ENCODE measurements at places on chromosomes 11 and 22.

- no peak for DNase-seq
Measured at GRCh38 chr22:44423556-44424358, 74.3 kb downstream of the RTL6 start.

DNA sequence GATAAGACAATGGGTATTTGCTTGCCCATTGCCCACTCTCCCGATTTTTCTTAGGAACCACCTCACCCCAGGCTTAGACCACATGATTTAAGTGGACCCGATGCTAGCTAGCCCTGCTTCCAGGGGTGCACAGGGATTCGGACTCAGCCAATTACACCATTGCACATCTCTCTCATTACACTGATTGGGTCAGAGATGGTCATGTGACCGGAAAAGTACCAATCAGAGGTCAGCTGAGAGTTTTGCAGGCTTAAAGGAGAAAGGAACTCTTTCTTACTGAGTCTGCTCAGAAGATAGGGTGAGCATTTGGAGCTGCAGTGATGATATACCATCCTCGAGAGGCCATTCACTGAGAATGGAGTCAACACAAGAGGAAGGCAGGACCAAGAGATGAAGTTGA is 12.2 kb upstream of the ANKK1 start:
- no peak for DNase-seq

- no peak for DNase-seq
Measured at GRCh38 chr11:57071829-57072228, 83.1 kb downstream of the OR5AK2 start.

GRCh38 chr22:45083659-45084305 is 74.0 kb upstream of the PHF21B start:
- no peak for DNase-seq

- no peak for DNase-seq
Measured at GRCh38 chr11:73210916-73211667, 7.0 kb upstream of the P2RY2 start.

Data from NCI-H2081 (cell line).